ENCODE measurements at places on chromosomes 2 and 18. TPM values are rescaled to one million over a fixed set of nuclear protein-coding genes. Genes with fewer than 3 reads are reported as not detected.

GRCh38 chr2:206452750-206453149 lies 9.4 kb downstream of the ADAM23 start:
- no peak for DNase-seq

DNA sequence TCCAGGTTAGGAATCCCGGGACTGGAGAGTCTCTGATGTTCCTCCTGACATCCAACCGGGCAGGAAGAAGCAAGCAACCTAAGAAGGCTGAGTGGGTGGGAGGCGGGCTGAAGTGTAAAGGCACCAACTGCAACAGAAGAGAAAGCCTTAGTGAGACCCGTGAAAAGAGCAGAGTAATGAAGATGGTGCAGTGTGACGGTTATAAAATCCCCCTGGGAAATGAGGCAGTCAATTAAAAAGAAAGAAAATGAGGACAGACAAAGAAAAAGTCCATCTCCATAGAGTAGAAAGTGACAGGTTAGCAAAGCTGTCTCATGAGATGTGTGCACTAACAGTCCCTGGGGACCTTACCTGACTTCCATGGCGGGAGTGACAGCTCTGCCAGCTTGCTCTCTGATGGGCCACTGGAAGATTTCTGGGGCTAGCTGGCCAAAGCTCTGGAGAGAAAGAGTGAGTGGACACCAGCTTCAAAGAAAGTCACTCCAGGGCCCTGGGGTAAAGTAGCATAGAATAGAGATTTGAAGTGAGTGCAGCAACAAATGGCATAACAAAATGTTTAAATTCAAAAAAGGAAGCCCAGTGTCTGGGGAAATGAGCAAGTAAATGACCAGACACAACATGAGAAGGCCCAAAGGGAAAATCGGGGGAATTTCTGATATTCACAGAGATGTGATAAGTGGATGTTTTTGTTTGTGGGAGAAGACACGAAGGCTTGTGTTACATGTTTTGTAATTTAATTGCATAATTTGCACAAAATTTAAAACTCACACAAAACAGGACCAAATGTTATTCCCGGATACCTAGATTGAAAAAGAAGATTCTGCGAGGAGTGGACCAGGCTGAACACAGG lies 44.1 kb upstream of the IGFBP2 start:
- DNase-seq = no peak

DNA sequence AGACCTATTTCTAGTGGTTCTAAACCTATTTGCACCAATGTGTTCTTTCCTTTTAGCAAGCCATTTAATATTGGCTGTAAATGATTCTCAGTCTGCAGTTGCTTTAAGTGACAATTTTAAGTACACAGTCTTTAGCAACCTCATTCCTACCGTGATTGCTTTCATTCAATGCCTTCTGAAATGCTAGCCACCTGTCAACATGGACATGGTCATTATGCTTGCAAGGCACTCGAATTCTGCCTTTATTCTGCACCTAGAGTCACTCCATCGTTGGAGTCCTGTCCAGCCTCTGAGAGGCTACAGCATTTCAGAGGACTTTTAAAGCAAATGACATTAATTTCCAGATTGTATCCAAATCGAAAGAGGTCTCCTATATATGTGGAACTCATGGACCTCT lies 115.1 kb downstream of the IRS1 start:
- no peak for DNase-seq

GRCh38 chr2:78262713-78263375 lies 740.7 kb upstream of the LRRTM4 start:
- no peak for DNase-seq

GRCh38 chr2:1627628-1628381 lies 116.5 kb downstream of the PXDN start:
- DNase-seq = no peak

GRCh38 chr2:27495840-27496356 lies 741 bp upstream of the GCKR start:
- no peak for DNase-seq

DNA sequence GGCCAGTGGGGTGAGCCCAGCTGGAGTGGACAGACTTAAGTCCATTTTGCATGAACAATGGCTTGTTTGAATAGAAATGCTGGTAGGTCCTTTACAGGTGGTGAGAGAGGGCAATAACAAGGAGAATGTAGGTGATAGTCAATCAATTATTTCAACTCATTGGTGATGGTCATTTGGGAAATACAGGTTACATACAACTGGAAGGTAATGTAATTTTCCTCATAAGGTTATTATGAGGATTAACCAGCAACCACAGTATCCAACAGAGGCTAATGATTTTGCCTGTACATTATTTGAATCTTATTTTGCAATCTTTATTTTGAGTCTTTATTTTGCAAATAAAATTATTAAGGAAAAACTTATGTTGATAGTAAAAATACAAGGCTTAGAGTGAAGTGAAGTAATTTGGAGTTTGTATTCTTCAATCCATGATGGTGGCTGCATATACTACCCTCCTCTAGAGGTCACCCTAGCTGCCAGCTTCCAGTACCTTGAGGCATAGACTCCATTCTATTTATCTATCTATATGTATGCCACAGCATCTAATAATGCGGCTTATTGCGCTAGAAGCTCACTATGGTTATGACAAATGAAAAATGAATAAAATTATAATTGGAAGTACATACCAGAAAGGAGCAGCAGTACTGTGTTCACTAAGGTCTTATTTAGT lies 20.5 kb upstream of the HNMT start:
- DNase-seq = no peak

- no peak for DNase-seq
These were observed 211.6 kb upstream of the MMADHC start for GRCh38 chr2:149799013-149799705.

DNA sequence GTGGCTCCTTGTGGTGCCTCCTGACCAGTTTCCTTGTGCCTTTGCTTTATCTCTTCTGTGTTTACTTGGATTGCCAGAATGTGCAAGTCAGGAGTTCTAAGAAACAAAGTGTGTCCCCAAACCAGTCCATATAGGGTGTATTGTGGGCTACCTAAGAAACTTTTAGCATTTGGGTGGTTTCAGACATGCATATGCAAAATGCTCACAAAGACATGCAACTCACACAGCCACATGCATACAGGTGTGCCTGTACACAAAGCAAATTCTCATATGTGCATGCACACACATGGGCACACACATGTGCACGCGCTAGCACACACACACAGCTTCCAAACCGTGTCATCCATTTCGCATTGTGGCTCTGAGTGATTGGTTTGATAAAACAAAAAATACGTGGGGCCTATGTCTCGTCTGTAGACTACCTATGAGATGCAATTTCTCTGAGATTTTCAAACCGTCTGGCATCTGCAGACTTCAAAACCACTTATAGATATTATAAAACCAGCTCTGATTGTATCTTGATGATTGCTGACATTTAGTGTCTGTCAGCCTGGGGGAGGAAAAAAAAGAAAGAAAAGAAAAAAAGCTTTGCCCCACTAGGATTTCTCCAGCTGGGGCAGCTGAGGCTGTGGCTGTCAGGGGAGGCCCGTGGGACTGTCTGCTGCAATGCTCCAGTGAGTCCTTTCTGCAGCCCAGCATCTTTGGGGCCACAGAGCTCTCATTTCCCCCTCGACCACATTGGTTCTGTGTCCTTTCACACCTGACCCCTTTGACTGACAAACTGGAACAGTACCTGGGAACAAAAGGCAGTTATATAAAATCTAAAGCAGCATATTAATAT lies 556.1 kb downstream of the CMPK2 start:
- DNase-seq = no peak

DNA sequence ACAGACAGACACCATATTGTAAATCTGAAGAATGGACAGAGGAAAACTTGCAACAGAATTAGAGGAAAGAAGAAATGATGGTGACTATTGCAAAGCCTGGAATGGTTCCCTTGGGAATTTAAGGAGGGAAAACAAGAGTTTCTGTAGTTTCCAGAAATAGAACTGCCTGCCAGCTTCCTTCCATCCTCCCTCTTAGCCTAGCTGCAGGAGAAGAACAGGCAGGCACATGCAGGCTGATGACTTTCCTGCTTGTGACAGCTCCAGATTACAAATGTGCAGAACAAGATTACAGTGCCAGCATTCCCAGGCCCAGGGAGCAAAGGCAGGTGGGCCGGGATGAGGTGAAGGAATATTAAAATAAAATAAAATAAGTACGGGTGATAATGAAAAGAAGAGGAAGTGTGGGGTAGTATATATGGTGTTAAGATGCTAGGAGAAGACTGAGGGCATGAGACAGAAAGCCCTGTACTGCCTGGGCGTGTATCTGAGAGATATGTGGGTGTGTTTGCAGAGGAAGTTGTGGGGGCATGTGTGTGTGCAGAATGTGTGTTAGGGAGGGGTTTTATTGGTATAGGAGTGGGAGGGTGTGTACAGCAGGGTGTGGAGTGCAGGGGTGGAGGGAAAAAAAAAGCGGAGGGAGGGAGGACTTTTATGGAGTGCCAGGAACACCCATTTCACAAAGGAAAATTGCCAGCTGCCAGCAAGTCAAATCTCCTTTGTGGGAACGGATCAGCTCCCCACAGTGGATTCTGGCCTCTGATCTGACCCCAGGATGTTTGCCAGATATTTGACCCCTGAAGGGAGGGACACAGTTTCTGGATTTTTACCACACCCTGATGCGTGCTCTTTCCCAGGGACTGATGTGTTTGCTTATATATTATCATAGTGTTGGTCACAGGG lies 43.9 kb upstream of the NEMP2 start:
- no peak for DNase-seq

- no peak for DNase-seq
These were observed 16.1 kb upstream of the ZNF236 start for GRCh38 chr18:76806301-76806700.

DNA sequence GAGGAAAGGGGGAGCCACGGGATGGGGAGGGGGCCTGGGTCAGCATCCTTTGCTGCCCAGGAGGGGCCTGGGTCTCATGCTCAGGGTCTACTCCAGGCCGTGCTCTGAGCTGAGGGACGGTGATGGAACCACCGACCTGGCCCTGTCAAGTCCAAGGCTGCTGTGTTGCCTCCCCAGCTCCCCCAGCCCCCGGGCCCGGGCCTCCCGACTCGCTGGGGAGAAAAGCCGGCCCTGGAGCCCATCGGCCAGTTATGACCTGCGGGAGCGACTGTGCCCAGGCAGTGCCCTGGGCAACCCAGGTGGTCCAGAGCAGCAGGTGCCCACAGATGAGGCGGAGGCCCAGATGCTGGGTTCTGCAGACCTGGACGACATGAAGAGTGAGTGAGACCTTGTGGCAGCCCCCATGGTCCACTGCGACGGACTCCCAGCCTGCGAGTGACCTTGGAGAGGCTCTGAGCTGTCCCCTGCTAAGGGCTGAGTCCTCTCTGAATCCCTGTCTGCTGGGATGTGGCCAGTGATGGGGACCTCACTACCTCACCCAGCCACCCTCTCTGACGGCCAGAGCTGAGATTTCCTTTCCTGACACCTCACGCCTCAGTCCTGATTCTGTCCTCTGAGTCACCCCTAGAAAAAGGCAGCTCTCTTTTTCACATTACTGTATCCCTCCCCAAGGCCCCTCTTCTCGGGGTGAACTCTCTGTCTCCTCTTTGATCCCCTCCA lies 2.7 kb downstream of the SLC4A3 start:
- no peak for DNase-seq

REEP1 gene
- 6.9 TPM for total RNA-seq

POTEI gene
- total RNA-seq = 0.24 TPM

R3HDM1 gene
- total RNA-seq = 22.1 TPM

COL5A2 gene
- 26.3 TPM for total RNA-seq

PROM2 gene
- total RNA-seq = 6.0 TPM

IL36RN gene
- total RNA-seq = not detected

ANO7 gene
- total RNA-seq = 1.3 TPM

MTHFD2 gene
- 54.7 TPM for total RNA-seq

CHST9 gene
- total RNA-seq = 5.6 TPM

PIEZO2 gene
- total RNA-seq = 11.1 TPM

DSC3 gene
- total RNA-seq = 0.24 TPM

AGBL5 gene
- total RNA-seq = 18.9 TPM

Data from lower lobe of right lung (tissue), 2 donors.